Right lung (tissue), 10 donors: ENCODE measurements at places on chromosomes 1 and 21. TPM values are rescaled to one million over a fixed set of nuclear protein-coding genes. Genes with fewer than 3 reads are reported as not detected.

The PRR9 gene
- polyA plus RNA-seq: not detected

The BARHL2 gene
- polyA plus RNA-seq: not detected

The GNAI3 gene
- 9.7 TPM for polyA plus RNA-seq

The PPT1 gene
- 117 TPM for polyA plus RNA-seq

The MTARC2 gene
- 60.4 TPM for polyA plus RNA-seq

The C1orf94 gene
- not detected for polyA plus RNA-seq

DNA sequence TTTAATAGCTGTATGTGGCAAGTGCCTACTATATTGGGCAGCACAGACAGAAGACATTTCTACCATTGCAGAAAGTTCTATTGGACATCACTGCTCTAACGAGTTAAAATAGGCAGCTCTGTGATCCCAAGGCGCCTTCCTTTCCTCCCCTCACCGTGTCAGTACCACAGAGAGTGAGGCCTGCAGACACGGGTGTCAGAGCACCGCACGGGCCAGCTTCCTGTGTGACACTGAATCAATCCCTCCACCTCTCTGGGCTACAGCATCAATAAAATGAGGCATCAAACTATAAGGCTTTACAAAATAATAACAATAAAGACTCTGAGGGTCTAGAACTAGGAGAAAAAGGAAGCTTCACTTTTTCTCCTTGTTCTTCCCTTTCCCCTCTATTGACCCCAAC lies 246.7 kb downstream of the FOXD2 start:
- DNase-seq: no peak

DNA sequence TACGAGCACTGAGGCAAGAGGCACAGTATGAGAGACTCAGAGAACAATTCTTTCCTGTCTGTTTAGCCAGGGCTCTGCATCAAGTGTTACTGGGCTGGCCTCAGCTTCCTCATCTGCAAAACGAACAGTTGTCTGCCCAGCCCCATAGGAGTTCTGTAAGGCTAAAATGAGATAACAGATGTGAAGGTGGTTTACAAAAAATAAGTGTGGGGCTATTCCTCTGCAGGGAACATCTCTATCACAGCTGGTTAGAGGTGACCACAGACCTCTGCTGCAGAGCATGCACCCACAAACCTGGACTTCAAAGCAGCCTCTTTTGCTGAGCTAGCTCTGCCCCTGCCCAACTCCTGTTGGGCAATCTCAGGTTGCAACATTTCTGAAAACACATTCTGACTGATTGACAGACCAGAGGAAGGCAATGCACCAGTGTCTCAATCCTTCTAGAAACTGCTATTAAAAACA lies 10.5 kb upstream of the OLIG1 start:
- no peak for DNase-seq

DNA sequence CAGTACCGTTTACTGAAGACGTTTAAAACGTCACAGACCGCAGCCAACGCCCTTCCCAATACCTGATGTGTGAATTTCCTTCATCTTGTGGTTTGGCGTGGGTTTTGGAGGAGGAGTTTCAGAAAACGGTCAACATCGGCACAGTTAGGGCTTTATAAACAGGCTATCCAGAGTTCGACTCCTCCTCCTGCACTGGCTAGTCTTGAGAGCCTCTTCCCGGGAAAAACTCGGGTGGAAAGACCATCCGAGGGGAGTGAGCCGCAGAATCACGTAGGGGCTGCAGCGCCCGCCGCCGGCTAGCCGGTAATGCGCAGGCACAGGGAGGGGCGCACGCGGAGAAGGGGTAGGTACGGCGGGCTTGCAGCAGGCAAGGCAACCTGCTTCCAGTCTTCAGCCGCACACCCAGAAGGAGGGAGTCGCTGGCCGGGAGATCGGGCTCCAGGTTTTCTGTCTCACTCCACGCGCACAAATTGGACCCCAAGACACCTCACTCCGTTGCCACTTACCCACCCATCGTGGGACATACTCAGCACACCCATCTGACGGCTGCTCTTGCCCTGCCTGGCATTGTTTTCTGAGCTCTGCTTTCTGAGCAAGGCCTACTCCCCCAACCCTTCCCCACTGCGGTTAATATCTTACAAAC lies 25.4 kb downstream of the SLC19A2 start:
- DNase-seq: no peak

DNA sequence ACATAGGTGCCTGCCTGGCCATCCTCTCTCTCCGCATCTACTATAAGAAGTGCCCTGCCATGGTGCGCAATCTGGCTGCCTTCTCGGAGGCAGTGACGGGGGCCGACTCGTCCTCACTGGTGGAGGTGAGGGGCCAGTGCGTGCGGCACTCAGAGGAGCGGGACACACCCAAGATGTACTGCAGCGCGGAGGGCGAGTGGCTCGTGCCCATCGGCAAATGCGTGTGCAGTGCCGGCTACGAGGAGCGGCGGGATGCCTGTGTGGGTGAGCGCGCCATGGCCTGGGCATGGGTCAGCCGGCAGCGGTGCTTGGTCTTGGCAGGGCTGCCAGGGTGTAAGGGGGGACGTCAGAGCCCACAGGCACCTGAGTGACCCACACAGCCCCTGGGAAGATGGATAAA lies 13.3 kb downstream of the EPHA8 start:
- DNase-seq: no peak

DNA sequence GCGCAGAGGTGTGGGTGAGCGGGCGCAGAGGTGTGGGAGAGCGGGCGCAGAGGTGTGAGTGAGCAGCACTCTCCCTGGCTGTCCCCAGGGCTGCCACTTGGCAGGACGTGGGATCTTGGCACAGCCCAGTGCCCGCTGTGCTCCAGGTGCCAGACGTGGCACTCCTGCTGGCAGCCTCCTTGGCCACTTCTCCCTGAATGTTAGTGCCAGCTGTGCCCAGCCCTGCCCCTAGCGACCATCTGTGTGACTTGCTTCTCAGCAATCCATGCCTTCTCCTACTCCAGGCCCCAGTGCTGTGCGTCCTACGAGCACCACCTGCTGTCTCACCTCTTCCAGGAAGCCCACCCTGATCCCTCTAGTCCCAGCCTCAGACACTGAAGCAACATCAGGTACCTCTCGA lies 30.5 kb downstream of the KRTAP10-1 start:
- no peak for DNase-seq

DNA sequence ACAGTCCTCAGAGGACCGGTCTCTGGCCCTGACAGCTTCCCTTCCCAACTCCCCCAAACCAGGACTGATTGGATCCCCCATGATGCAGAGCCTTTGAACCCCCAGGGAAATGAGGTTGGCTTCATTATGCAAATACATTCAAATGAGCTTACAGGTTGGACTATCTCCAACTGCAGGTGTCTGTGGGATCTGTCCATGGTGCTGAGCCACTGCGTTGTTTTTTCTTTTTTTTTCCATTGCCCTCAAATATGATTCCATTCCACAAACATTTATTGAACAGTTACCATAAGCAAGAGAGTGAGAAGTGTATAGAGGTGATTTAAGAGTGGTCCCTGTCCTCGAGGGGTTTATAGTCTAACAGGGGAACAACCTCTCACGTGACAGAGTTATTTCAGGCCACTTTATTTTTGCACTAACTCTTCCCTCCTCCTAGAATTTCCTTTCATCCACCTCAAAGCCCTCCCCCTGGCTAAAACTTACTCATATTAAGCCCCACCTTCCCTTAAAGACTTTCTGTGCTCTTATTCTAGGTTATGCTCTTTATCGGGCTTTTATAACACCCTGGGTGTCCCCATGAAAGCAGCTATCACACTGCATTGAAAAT lies 21.9 kb downstream of the DLGAP3 start:
- no peak for DNase-seq

DNA sequence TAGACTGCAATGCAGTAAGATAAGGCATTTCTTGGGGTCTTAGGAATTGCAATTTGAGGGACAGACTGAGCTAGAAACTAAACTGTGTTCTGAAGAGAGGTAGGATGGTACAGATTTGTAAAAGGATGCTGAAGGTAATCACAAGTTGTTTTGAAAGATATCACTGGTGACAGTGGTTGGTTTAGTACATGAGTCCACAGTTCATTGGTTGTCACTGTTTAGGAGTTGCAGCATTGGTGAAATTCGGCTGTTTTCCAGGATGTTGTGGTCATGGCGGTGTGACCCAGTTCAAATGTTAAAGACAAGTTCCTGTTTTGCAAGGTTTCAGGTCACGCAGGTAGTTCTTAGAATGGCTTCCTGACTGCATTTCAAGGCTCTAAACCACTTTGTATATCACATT lies 292.8 kb upstream of the B3GALT2 start:
- no peak for DNase-seq
